ENCODE measurements at places on chromosomes 1 and 21. TPM values are rescaled to one million over a fixed set of nuclear protein-coding genes. Genes with fewer than 3 reads are reported as not detected.

DNA sequence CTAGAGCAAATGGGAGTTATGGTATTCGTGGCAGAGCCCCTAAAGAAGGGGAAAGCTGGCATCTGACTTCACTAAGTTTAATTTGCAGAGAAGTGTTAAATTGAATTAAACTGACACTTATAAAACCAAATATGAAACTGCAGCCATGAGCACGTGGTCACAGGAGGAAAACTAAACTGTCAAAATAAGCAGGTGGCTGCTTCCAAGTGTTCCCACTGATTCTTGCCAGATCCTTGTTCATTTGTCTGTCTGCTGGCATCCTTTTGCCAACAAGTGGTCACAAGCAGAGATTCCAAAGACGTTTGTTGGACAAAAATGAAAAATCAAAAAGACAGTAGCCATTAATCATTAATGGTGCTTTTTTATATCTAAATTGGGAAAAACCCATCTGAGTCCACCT lies 6.5 kb upstream of the CELA2B start:
- H3K27ac ChIP-seq: no peak overlapping the region
- H3K4me3 ChIP-seq: no peak overlapping the region

DNA sequence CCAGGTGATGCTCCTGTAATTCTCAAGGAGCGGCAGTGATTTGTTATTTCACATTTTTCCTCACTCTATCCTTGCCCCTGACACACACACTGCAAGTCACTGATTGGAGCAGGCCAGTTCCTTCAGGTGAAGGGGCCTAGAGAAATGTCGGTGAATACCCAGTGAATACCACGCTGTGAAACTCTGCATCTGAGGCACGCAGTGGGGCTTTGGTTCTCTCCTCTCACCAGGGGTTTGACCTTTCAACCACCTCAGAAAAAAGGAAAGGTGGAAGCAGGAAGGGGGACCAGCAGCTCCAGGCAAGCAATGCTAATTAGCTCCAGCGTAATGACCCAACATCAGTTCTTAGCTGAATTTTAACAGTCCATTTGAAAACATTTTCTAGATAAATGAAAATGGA lies 532 bp upstream of the FAM177B start:
- peaks cover 29% of the 10 kb centered on the region for H3K36me3 ChIP-seq
- DNase-seq: no peak
- H3K4me1 ChIP-seq: peaks cover 9% of the 10 kb centered on the region
- H3K27me3 ChIP-seq: no peaks in the 10 kb centered on the region
- no peak overlapping the region for H3K27ac ChIP-seq

DNA sequence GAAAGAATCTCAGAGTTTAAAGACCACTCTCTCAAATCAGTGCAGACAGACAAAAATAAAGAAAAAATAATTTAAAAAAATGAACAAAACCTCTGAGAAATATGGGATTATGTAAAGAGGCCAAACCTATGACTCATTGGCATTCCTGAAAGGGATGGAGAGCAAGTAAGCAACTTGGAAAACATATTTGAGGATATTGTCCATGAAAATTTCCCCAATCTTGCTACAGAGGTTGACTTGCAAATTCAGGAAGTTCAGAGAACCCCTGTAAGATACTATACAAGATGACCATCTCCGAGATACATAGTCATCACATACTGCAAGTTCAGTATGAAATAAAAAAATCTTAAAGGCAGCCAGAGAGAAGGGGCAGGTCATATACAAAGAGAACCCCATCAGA lies 43.7 kb upstream of the IVNS1ABP start:
- peaks cover 11% of the 10 kb centered on the region for H3K4me1 ChIP-seq
- H3K4me3 ChIP-seq: no peak overlapping the region
- no peak for DNase-seq
- peaks cover 19% of the 10 kb centered on the region for H3K36me3 ChIP-seq
- no peak overlapping the region for H3K27ac ChIP-seq

- H3K36me3 ChIP-seq: no peaks in the 10 kb centered on the region
- DNase-seq: no peak
- no peaks in the 10 kb centered on the region for H3K27me3 ChIP-seq
- H3K4me1 ChIP-seq: peaks cover 14% of the 10 kb centered on the region
Measured at GRCh38 chr1:113981962-113982931, 3.0 kb downstream of the OLFML3 start.

DNA sequence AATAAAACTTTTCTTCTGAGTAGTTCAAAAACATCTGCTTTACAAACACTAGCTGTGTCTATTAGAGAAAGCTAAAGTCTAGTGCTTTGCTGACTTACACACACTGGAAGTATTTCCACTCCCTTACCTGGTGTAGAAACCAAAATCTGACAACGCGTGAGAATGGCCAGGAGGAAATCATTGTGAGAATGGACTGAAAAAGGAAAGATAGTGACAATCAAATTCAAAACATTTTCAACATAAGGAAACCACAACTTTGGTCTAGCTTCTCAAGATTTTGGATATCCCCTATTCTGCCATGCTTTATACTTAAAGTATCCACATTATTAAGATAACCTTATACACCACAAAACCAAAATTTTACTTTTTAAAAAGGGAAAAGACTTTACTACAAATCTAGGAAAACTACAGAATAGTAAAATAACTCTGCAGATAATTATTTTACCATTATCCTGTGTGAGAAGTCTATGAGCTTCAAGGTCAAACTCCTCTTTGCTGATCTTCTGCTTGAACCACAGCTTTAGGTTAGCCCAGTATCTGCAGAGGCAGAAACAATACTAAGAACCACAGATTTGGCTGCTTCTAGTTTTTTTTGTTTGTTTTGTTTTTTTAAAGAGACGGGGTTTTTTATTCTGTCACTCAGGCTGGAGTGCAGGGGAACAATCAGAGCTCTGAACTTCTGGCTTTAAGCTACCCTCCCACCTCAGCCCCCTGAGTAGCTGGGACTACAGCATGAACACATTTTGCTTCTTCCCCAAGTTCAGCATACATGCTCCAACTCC lies 6.6 kb downstream of the TADA1 start:
- H3K27me3 ChIP-seq: no peaks in the 10 kb centered on the region
- H3K36me3 ChIP-seq: peaks cover 35% of the 10 kb centered on the region
- DNase-seq: no peak
- peak overlapping the region; percentile 51 for H3K27ac ChIP-seq

DNA sequence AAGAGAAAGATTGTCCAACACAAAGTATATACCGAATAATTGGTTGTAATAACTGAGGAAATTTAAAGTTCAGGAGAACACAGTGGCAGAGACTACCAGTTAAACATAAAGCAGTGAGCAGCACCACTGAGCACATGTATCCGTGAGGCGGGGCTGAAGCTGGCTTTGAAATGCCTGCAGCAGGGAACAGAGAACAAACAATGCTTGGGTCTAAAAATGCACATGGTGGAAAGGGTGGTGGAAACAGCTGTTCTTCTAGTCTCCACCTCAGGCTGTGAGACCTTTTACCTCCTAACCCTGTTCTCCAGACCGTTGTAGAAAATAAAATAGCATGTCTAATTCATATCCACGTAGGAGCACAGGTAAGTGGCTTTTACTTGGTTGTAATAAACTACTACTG lies 7.7 kb upstream of the GNG4 start:
- peaks cover 3% of the 10 kb centered on the region for H3K36me3 ChIP-seq
- peaks cover 23% of the 10 kb centered on the region for H3K27me3 ChIP-seq
- no peak overlapping the region for H3K27ac ChIP-seq
- H3K4me3 ChIP-seq: no peak overlapping the region
- H3K4me1 ChIP-seq: no peaks in the 10 kb centered on the region

Gene PCBP3
- 3.4 TPM for total RNA-seq

All from activated CD4-positive, alpha-beta memory T cell treated with anti-CD3 and anti-CD28 coated beads, Interleukin-2, amount 10 ng/mL, durations not matched to agents 7 days and 5 days (primary cell).